ENCODE measurements at places on chromosomes 3 and 15. TPM values are rescaled to one million over a fixed set of nuclear protein-coding genes. Genes with fewer than 3 reads are reported as not detected.

- H3K27ac ChIP-seq: no peak overlapping the region
- no peaks in the 10 kb centered on the region for H3K27me3 ChIP-seq
- H3K36me3 ChIP-seq: no peaks in the 10 kb centered on the region
- no peaks in the 10 kb centered on the region for H3K4me1 ChIP-seq
- DNase-seq: no peak
Observed at GRCh38 chr3:89246326-89246725, 138.9 kb downstream of the EPHA3 start.

DNA sequence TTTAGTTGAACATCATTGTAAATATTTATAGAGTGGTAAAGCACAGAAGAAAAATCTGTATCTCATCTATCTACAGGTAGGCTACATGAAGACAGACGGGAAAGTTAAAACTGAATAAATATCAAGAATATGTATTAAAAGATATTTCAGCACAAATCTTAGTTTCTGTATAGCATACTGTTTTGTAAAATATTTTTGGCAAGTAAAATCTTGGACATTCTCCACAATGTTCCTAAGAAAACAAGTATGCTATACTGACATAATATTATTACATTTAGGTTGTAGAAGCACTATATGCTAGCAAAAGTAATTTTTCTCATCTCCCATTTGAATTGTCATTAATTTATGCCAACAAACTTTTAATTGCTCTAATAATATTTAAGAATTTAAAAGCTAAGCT is 326.4 kb upstream of the ARL6 start:
- no peak overlapping the region for H3K27ac ChIP-seq
- H3K36me3 ChIP-seq: no peaks in the 10 kb centered on the region
- no peaks in the 10 kb centered on the region for H3K27me3 ChIP-seq
- no peak overlapping the region for H3K4me3 ChIP-seq
- no peak for DNase-seq
- H3K4me1 ChIP-seq: no peaks in the 10 kb centered on the region

DNA sequence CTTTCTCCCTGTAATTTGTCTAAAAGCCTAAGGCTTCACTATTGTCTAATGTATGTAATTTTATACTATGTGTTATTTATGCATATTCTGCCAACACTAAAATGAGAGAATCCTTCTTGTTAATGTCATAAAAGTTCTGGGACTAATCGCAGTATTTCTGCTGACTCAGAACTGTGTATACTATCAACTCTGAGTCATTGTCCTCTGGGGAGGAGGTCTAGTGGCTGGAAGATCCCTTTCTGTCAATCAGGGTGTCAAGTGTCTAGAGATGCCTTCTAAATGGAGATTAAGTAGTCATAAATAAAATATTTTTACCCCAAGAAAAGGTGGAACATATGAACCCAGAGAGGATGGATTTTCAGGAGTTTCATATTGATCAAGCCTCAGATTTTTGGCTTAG is 473.4 kb downstream of the AGBL1 start:
- no peaks in the 10 kb centered on the region for H3K36me3 ChIP-seq
- no peaks in the 10 kb centered on the region for H3K27me3 ChIP-seq
- H3K27ac ChIP-seq: no peak overlapping the region

DNA sequence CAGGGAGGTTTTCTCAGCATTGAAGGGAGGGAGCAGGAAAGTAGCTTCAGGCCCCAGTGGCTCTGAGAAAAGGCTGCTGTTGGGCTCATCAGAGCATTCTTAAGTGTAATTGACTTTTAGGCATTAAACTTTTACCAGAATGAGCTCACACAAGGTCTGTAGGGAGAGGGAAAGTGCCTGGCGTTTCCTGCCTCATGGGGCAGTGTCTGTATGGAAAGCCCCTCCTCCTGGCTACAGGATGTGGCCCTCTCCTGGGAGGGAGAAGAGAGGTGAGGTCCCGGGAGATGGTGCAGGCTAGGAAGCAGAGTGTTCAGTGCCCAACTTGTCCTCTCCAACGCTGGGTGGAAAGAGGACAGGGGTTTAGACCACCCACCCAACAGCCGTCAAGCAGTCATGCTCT is 21.3 kb upstream of the SCN10A start:
- no peak for DNase-seq
- no peaks in the 10 kb centered on the region for H3K36me3 ChIP-seq
- peaks cover 4% of the 10 kb centered on the region for H3K27me3 ChIP-seq
- H3K4me1 ChIP-seq: peaks cover 47% of the 10 kb centered on the region
- no peak overlapping the region for H3K27ac ChIP-seq

DNA sequence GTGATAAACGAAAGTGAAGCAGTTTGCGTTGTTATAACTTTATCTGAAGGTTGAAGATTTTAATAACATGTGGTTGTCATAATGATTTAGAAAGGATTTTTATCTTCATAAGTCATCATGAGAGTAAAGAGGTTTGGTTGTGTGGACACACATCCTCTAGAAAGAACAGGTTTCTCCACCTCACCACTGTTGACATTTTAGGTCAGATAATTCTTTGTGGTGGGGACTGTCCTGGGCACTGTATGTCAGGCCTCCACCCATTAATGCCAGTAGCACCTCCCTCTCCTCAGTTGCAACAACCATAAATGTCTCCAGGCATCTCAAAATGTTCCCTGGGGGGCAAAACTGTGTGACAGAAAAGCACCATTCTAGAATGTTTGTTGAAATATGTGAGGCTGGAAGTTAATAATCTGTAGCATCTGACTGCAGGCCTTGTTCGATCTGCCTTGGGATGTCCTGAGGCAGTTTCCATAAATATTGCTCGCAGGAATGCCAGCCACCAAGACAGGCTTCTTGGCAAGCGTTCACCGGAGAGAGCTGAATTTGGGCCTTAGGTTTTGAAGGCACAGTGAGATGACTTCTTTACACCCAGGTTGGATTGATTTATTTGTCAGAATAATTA is 100.1 kb downstream of the ADAMTSL3 start:
- no peaks in the 10 kb centered on the region for H3K27me3 ChIP-seq
- H3K36me3 ChIP-seq: peaks cover 4% of the 10 kb centered on the region
- no peak for DNase-seq
- H3K27ac ChIP-seq: no peak overlapping the region
- H3K4me1 ChIP-seq: no peaks in the 10 kb centered on the region

- H3K27ac ChIP-seq: no peak overlapping the region
- no peak overlapping the region for H3K4me3 ChIP-seq
- no peaks in the 10 kb centered on the region for H3K27me3 ChIP-seq
Observed at GRCh38 chr3:76735152-76735551, 304.7 kb upstream of the ROBO2 start.

DNA sequence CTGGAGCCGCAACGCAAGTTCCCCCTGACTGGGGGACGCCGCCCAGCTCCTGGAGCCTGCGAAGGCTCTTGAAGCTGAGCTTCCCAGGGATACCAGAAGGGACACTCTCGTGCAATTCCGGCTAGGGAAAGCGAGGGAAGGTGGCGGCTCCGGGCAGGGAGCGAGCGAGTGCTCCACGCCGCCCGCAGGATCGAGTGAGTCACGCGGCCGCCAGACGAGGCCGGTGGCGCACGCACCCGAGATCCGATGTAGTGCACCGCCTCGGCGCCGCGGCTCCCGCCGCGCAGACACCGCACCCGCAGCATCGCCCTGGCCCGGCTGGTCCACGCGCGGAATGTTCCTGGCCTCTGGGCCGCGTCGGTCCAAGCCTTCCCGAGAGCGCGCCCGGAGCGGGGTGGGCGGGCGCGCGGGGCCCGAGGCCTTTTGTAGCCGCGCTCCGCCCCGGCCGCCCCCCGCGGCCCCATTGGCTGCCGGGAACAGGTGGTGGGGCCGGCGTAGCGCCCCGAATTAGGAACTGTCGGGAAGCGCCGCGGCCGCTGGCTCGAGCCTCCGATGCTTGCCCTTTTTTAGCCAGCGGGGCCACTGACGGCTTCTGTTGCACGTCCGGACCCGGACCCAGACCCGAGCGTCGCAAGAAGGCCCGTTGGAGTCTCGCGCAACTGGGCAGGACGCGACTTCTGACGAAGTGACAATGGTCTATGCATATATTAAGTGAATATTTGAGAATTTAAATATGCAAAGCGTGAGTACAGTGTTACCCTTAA is at the start of gene GATM:
TSS of gene GATM (minus strand) at position 396 of the 764 bp plus-strand sequence. CDS start at position 305, 91 bp downstream.
- no peaks in the 10 kb centered on the region for H3K36me3 ChIP-seq
- H3K4me1 ChIP-seq: peaks cover 9% of the 10 kb centered on the region
- H3K4me3 ChIP-seq: peak within 1 kb of the TSS; percentile 63
- peak; percentile 78 for DNase-seq
- no peak within 1 kb of the TSS for H3K27ac ChIP-seq

GRCh38 chr3:23697416-23697815 is 108.3 kb upstream of the UBE2E1 start:
- no peaks in the 10 kb centered on the region for H3K36me3 ChIP-seq
- H3K4me1 ChIP-seq: peaks cover 8% of the 10 kb centered on the region
- H3K4me3 ChIP-seq: no peak overlapping the region
- no peak overlapping the region for H3K27ac ChIP-seq

- H3K27me3 ChIP-seq: peaks cover 27% of the 10 kb centered on the region
- H3K27ac ChIP-seq: no peak overlapping the region
- no peak overlapping the region for H3K4me3 ChIP-seq
- no peak for DNase-seq
Observed at GRCh38 chr15:98418122-98418521, 230.2 kb upstream of the IGF1R start.

- peaks cover 9% of the 10 kb centered on the region for H3K36me3 ChIP-seq
- H3K4me3 ChIP-seq: no peak overlapping the region
- peaks cover 28% of the 10 kb centered on the region for H3K4me1 ChIP-seq
- no peak overlapping the region for H3K27ac ChIP-seq
- H3K27me3 ChIP-seq: 0 out of 2 replicates have a peak, but pooled peaks cover 2% of the 10 kb centered on the region
Observed at GRCh38 chr3:29484633-29485032, 203.8 kb downstream of the RBMS3 start.

GRCh38 chr3:197752107-197752506 is 2.4 kb downstream of the FYTTD1 start:
- H3K36me3 ChIP-seq: peaks cover 6% of the 10 kb centered on the region
- peak overlapping the region; percentile 88 for H3K4me3 ChIP-seq
- peaks cover 3% of the 10 kb centered on the region for H3K27me3 ChIP-seq
- H3K27ac ChIP-seq: peak overlapping the region; percentile 87
- peak; percentile 36 for DNase-seq

- no peak overlapping the region for H3K4me3 ChIP-seq
- no peaks in the 10 kb centered on the region for H3K36me3 ChIP-seq
- H3K27me3 ChIP-seq: 0 out of 2 replicates have a peak, but pooled peaks cover 4% of the 10 kb centered on the region
- DNase-seq: no peak
- no peak overlapping the region for H3K27ac ChIP-seq
- peaks cover 28% of the 10 kb centered on the region for H3K4me1 ChIP-seq
Observed at GRCh38 chr15:63945838-63946298, 100.4 kb downstream of the DAPK2 start.

DNA sequence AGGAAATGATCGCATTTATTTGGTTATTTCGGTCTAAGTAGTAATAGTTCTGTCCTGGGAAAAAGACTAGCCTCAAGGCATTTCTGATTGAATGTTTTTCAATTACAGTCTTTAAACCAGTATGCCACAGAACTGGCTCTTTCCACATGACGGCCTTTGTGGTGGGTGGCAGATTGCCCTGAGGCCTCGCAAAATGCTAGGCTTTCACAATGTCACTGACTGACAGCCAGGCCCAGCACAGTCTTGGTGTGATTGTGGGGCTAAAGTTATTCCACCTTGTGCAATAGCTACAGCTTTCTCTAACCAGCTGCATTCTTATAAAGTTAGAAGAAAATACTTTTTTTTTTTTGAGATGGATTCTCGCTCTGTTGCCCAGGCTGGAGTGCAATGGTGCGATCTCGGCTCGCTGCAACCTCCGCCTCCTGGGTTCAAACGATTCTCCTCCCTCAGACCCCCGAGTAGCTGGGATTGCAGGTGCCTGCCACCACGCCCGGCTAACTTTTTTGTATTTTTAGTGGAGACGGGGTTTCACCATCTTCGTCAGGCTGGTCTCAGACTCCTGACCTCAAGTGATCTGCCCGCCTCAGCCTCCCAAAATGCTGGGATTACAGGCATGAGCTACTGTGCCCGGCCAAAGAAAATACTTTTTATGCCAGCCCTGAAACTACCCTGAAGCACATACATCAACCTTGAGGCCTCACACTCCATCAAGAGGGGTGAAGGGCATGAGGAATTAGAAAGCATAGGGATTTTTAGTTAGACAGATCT is 2.5 kb upstream of the ADIPOQ start:
- H3K4me3 ChIP-seq: no peak overlapping the region
- no peaks in the 10 kb centered on the region for H3K36me3 ChIP-seq
- peak; percentile 41 for DNase-seq
- H3K27ac ChIP-seq: no peak overlapping the region

DNA sequence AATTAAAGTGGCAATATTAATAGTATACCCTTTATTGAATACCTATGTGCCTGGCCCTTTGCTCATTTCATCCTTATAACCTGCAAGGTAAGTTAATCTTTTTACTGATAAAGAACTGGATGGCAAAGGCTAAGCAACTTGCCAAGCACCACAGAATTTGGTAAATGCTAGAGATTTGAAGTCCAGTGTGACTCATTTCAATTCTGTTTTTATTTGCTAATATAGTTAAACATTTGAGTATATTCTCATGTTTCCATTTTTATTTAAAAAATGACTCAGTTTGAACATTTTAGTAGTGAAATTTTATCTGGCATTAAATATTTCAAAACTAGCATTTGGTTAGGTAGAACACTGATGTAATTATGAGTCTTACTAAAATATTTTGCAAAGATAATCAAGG is 11.3 kb downstream of the PFN2 start:
- peaks cover 24% of the 10 kb centered on the region for H3K36me3 ChIP-seq
- no peak for DNase-seq
- peaks cover 61% of the 10 kb centered on the region for H3K4me1 ChIP-seq
- no peak overlapping the region for H3K4me3 ChIP-seq
- H3K27ac ChIP-seq: no peak overlapping the region
- no peaks in the 10 kb centered on the region for H3K27me3 ChIP-seq

DNA sequence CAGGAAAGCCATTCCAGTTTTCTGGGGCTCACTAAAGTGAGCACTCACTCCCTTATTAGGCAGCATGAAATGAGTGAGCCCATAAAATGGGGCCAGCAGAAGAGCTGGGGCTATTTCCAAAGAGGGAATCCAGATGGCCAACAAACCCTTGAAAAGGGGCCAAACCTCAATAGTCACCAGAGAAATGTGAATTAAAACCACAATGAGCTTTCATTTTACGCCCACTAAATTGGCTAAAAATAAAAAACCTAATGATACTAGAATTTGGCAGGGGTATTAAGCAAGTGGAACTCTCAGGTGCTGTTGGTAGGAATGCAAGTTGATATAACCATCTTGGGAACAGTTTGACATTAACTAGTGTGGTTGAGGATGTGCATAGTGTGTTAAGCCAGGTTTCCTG is 42.1 kb upstream of the RAF1 start:
- H3K27me3 ChIP-seq: peaks cover 7% of the 10 kb centered on the region
- no peak overlapping the region for H3K27ac ChIP-seq
- DNase-seq: peak; percentile 37
- H3K4me3 ChIP-seq: no peak overlapping the region
- H3K4me1 ChIP-seq: peaks cover 57% of the 10 kb centered on the region

The KNG1 gene
- not detected for total RNA-seq

The SENP5 gene
- 33.0 TPM for total RNA-seq

The RASSF1 gene
- total RNA-seq: 30.9 TPM

The ITGA11 gene
- 2.4 TPM for total RNA-seq

The TEX55 gene
- total RNA-seq: not detected

The USP13 gene
- 23.3 TPM for total RNA-seq

The SLC12A1 gene
- not detected for total RNA-seq

The THRB gene
- 0.06 TPM for total RNA-seq

The STRIT1 gene
- not detected for total RNA-seq
